NCI-H2081 treated with DMSO at 0.1 percent for 48 hours (cell line): ENCODE measurements at places on chromosomes 3 and 15.

DNA sequence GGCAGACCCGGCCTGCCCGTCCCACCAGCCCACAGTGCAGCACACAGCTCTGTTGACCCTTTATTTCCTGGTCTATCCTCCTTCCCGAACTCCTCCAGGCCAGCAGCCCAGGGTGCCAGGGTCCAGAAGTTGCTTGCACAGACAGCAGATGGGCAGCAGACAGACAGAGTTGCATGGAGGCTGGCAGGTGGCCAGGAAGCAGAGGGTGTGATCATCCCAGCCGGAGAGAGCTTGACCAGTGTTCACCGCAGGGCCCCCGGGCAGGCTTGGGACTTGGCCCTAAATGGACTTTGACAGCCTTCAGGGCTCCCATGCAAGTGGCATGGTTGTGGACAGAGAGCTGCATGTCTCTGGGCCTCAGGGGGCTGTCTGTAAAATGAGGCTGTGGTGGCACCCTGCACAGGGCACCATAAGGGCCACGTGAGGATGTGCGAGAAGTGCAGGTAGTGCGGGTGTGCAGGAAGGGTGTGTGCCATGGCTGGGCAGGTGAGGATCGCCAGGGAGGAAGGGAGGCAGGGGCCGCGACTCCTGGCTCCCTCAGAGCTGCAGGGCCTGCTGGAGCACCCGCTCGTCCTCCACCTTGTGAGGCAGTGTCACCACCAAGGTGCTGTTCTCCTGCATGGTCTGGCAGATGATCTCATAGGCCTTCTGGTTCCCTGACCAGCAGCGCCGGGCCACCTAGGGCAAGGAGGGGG, 6.3 kb upstream of the ZXDC start:
- no peak for DNase-seq

DNA sequence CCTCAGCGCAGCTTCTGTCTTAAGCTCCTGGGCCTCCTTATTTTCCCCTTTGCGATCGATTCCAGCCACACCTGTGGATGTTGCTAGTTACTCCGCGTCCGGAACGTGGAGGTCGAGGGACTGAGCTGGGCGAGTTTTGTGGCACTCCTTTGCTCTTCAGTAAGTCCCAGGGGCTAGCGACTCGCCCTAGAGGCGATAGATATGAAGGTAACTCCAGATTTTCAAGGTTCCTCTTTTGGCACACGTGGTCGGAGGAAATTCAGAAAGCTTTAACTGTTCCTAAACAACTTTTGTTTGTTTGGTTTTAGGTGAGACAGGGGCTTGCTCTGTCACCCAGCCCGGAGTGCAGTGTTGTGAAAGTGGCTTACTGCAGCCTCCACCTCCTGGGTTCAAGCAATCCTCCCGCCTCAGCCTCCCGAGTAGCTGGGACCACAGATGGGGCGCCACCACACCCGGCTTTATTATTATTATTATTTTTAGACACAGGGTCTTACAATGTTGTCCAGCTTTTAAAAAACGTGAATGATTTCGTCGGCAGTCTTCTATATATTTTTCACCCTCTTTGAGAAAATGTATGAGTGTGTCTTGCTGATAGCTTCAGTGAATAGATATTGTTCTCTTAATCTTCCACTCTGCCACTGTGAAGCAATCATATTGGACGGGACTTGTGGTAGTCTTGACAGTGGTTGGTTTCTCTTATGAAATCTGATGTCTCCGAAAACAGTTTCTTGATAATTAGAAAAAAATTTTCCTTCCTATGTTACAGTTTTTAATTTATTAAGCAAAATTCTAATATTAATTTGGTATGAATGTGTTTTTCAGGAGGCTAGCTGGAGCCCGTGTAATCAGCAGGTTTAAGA, 785 bp downstream of the MFSD1 start:
- no peak for DNase-seq

- DNase-seq, result no peak
Observed at GRCh38 chr15:48624700-48625099, 20.8 kb downstream of the FBN1 start.

- DNase-seq, result no peak
Observed at GRCh38 chr3:113908133-113908532, 39.7 kb upstream of the ZDHHC23 start.

GRCh38 chr3:195151866-195152541, 119.0 kb downstream of the XXYLT1 start:
- DNase-seq, result no peak

GRCh38 chr3:21356402-21356801, 394.6 kb downstream of the ZNF385D start:
- no peak for DNase-seq

- DNase-seq, result no peak
Observed at GRCh38 chr3:152899306-152899705, 64.4 kb downstream of the P2RY1 start.

DNA sequence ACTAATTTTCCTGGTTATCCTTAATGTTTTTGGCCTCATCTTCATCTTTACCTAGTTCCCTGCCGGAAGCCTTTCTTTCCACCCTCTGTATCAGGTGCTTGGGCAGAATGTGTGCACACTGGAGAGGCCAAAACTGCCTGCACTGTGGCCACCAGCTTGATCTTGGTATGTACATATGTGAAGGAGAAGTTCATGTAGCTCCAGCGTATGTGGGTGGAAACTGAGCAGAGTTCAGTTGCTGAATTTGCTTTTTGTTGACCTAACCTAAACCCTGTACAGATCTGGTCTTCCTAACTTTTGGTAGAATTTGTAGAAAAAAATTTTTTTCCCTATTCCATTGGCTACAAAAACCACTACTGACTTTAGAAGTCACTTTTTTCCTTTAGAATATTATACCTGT, 65.9 kb upstream of the IGSF10 start:
- no peak for DNase-seq

DNA sequence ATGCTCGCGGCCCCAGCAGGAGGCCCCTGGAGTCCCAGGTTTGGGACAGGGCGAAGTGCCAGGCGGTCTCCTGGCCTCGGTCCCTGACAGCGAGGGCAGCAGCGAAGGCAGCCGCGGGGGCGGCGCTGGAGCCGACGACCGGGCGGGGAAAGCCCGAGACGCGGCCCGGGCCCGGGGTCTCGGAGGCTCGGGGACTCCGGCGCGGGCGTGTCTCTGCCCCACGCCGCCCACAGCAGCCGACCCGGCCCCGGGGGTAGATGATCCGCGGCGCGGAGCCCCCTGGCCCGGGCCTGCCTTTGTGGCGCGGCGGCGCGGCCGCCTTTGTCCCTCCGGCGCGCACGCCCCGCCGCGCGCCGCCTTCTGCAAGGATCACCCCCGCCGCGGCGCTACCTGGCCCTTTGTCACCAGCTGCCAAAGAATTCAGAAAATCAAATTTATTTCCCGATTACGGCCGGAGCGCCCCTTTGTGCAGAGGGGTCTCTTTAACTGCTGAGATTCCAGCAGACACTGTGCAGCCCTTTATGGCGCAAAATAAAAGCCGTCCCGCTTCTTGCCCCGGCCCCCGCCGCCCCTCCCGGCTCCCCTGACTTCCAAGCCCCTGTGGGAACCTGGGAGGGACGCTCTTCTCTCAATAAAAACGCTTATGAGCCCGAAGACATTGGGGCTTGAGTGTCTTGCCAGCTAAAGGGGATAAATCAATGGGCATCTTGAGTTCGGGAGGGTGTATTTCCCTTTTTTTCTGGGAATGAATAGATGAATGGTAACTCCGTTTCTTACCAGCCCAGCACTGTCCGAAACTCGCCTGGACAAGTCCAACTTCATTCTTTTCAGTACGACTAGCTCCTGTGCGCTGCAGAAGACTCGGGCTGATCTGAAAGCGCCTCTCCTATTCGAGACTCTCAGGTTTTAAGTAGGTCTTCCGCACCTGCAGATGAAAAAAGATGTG, 68.4 kb downstream of the HES1 start:
- DNase-seq, result peak; percentile 34

GRCh38 chr15:68276668-68277067, 877 bp upstream of the FEM1B start:
- no peak for DNase-seq

- DNase-seq, result no peak
Observed at GRCh38 chr3:98048586-98048985, 13.5 kb upstream of the GABRR3 start.

DNA sequence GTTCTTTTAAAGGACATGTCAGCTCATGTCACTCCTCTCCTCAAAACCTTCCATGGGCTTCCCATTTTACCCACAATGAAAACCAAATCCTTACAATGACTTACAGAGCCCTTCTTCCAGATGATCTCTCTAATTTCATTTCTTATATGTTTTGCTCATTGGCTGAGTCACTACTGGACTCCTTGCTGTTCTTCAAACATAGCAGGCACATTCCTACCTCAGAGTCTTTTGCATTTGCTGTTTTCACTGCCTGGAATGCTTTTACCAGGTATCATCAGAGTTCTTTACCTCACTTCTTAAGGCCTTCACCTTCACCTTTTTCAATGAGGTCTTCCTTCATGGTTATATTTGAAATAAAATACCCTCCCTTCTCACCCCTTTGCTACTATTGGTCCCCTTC, 57.3 kb downstream of the NECTIN3 start:
- no peak for DNase-seq

- no peak for DNase-seq
Observed at GRCh38 chr15:54304321-54304720, 326.1 kb downstream of the UNC13C start.

- no peak for DNase-seq
Observed at GRCh38 chr15:43246261-43246774, 20.4 kb downstream of the TGM5 start.

DNA sequence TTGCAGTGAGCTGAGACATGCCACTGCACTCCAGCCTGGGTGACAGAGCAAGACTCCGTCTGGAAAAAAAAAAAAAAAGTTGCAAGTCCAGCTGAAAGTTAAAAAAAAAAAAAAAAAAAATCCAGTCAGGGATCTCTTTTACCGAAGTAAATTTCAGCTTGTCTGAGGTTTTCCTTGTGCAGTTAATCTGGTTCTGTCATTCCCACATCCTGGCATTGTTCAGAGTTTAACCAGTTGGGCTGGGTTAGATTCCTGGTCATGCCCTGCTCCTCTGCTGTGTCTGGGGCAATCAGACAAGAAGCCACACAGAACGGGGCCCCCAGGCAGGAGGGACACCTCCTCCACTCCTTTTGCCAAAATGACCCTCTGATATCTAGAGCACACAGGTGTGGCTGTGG, 84.1 kb upstream of the KLHL25 start:
- DNase-seq, result no peak

DNA sequence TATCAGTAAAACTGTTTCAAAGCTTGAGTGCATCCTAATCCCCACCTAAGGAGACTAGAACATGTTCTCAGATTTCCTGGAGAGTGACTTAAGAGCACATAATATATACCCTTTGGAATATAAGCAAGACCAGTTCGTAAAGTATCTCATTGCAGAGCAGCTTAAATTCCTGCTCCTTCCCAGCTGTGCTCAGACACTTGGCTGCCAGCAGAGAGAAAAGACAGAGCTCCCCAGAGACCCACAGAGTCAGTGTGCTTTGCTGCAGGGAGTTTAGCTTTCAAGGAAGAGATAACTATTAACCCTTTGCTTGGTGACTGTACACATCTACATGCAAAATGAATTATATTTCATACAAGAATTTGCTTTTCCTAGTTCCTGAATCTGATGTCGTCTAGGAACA, 338.1 kb upstream of the ARHGEF26 start:
- DNase-seq, result no peak

DNA sequence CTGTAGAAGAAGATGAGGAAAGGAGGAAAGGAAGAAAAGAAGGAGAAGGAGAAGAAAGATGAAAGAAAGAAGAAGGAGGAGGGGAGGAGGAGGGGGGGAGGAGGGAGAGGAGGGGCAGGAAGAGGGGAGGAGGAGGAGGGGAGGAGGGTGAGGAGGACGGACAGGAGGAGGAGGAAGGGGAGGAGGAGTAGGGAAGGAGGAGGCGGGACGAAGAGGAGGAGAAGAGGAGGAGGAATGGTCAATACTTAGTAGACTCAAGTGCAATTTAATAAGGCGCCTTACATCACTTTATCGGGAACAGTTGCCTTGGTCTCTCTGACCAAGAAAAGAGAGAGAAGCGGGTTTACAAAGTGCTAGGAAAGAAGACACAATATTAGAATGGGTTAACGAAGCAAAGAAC, 23.7 kb upstream of the NR2E3 start:
- no peak for DNase-seq

GRCh38 chr3:42005401-42005800, 43.5 kb upstream of the ULK4 start:
- DNase-seq, result no peak

DNA sequence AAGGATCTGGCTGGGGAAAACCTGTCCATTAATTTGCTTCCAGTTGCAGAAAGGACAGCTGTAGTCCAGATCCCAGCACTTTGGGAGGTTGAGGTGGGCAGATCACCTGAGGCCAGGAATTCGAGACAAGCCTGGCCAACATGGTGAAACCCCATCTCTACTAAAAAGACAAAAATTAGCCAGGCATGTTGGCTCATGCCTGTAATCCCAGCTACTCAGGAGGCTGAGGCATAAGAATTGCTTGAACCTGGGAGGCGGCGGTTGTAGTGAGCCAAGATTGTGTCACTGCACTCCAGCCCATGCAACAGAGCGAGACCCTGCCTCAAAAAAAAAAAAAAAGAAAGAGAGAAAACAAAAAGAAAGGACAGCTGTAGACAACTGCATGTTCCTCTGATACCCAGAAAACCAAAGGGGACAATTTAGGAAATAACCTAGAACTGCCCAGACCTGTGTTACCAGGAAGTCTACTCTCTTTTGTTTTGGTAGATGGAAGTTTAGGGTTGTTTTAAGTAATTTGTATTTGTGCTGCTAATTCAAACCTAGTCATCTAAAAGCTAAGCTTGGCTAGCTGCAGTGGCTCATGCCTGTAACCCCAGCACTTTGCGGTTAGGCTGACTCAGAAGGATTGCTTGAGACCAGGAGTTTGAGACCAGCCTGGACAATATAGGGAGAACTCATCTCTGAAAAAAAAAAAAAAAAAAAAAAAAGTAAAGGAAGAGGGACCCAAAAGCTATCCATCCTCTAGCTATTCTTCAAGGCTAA, 22.7 kb downstream of the EXD1 start:
- no peak for DNase-seq

DNA sequence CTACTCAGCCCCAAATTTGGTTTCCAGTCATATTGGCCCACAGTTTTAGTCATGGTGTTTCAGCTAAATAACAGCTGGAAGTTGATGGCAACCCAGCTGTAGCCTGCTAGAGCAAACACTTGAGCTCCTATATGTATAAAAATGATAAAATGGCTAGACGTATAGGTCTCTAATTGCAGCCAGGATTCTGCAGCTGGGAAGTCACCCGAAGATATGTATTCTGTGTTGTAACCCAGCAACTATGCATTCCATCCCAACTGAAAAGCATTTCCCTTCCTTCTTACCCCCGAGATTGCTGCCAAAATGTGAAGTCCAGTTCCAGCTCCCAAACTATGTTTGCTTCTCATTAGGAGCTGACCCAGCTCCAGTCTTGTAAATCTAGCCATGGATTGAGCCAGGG, 408.4 kb downstream of the AGBL1 start:
- no peak for DNase-seq

GRCh38 chr3:180018543-180018942, 18.2 kb downstream of the PEX5L start:
- DNase-seq, result no peak
